Stimulated activated CD4-positive, alpha-beta T cell treated with anti-CD3 and anti-CD28 coated beads, TNF-alpha, amount 100 ng/mL, for 4 hours (primary cell): ENCODE measurements at places on chromosomes 7 and 10.

DNA sequence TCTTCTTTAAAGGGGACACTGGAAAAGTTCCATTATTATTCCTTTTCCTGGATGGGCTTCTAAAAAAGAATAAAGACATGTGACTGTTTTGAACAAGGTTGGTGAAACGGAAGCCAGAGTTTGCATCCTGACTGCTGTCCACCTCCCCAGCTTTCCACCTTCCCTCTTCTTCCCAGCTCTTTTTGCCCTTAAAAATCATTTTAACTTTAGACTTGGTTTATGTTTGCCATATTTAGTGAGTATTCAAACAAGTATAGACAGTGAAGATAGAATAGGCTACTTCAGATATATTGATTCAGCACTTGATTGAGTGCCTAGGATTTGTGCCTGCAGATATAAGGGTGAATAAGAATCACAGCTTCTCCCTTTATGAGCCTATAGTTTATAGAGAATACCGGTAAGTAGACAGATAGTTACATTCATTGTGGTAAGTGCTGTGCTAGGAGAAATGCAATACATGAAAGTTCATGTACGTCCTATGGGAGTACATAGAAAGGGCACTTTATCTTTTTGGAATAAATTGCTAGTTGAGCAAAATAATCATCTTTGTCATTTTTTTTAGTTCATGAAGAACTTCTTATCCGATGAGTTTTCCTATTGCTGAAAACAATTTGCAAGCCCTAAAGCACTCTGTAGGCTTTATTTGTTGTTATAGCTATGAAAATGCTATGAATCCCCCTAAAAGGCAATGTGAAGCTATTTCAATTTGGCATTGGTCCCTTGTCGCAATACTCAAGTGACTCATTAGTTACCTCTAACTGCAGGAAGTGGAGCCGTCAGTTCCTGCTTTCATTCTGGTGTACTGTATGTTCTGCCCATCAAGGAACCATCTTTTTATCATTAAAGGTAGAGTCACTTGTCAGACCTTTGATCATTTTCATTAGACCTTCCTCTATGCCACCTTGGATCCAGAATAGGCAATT lies 57.2 kb upstream of the STRIP2 start:
- no peak for DNase-seq

DNA sequence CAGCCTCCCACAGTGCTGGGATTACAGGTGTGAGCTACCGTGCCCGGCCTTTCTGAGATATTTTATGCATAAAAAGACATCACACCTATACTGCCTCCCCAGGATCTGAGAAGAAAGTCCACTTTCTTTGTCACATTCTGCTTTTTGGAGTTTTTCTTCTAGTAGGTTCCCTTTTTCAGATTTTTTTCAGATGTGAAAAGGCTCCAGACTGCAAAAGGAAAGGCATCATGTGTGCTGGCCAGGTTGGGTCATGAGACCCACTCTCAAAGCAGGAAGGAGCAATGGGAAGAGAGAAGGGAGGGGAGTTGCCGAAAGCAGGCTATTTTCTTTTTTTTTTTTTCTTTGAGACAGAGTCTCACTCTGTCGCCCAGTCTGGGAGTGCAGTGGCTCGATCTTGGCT lies 10.8 kb downstream of the BLVRA start:
- no peak for DNase-seq

GRCh38 chr7:6116211-6116610 lies 85.0 kb downstream of the ANKRD61 start:
- DNase-seq = no peak

DNA sequence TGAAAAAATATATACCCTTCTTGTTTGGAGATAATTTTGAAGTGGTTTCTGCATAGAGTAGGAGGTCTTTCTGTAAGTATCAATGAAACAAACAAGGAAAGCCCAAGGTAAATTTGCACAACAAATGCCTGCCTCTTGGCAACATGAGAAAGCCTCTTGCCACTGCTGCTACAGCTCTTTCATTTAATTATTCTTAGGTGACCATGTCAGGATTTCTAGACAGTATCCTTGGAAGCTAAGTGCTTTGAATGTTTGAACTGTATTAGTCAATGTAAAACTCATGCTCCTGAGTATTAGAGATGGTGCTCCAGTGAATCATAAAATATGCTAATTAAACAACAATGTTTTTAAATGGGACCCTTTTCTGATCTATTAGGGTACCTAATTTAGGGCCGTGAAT lies 81.2 kb upstream of the ITGB1 start:
- DNase-seq = no peak

GRCh38 chr10:86709396-86710185 lies 41.3 kb downstream of the LDB3 start:
- DNase-seq = no peak

DNA sequence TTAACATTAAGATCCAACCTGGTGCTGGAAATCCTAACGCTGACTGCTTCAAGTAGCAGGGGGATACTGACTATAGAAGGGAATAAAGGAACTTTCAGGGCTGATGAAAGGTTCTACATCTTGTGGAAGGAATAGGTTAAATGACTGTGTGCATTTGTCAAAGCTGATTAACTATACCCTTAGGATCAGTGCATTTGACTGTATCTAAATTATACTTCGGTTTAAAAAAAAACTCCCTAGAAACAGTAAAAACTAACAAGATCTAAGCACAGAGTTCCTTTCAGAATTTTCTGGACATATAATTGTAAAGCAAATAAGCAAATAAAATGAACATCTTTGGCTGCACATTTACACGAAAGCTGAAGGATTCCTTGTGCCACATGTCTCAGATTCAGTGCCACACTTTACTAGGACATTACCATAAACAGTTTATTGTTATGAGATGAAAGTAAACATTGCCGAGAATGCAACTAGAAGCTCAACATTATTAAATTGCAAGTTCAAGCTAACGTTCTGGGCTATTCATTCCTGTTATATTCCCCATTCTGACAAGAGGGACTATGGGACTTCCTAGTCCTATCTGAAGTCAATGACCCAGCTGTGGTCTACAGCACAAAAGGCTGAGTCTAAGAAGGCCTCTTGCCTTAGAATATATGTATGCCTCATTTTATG lies 20.7 kb downstream of the ANK3 start:
- DNase-seq = no peak

GRCh38 chr7:1917221-1918062 lies 247.4 kb downstream of the ELFN1 start:
- DNase-seq = no peak

GRCh38 chr10:110353244-110354119 lies 48.8 kb upstream of the SMNDC1 start:
- DNase-seq = no peak

DNA sequence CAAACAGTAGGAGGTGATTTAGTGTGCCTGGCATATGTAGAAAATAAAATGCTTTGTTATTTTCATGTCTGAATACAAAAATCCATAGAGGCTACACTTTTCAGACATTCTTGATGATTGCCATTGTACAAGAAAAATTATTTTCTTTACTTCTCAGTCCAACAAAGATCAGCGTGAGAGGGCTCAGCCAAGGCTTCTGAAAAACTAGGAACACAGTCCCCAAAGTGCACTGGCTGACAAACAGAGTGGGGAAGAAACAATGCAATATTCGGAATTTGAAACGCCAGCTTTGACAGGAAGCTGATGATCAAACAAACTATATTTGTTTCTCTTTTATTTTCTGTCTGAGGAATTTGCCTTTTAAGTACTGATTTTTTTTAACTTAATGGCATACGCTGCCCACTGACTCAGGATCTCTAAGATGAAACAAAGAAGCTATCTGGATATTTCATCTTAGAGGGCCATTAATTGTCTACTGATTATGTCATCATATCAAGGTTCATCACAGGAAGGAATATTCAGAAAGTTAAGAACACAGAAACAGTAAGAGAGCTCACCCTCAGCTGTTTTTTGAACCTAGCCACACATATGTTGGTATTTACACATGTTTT lies 197.0 kb upstream of the INHBA start:
- DNase-seq = no peak

DNA sequence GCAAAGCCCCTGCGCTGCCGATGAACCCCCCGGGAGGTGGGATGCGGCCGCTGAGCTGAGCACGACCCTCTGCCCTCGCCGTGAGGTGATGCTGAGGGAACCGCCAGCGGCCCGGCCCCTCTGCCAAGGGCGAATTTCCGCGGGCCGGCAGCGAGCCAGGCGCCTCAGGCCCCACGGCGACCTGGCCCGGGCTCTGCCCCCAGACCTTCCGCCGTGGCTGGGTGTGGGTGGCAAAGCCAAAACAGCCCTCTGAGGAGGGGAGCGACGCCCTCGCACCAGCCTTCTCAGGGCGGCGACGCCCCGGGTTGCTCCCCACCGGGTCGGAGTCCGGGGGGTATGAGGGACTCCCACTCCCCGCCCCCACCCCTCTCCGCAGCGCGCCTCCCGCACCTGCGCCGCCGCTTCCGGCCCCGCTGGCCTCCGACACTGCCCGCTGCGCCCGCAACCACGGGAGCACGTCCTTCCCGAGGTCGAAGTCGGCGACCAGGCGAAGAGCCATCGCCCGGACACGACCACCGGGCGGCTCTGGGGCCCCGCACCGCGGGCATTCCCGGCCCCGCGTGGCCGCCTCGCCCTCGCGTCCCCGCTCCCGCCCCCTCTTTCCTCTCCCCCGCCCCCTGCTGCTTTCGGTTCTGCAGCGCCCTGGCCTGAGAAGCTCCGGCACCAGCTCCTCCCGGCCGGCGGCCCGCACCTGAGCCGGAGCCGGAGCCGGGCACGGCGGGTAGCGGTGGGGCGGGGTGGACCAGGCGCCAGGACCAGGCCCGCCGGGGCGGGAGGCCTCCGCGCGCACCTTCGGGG lies at the start of gene GSAP:
TSS of gene GSAP (minus strand) at position 527 of the 798 bp plus-strand sequence. CDS start at position 499, 28 bp downstream.
- DNase-seq = peak; percentile 23

GRCh38 chr7:144174613-144175012 lies 8.7 kb upstream of the CTAGE4 start:
- DNase-seq = no peak

- DNase-seq = no peak
Measured at GRCh38 chr7:92253251-92253650, 7.5 kb downstream of the ANKIB1 start.

DNA sequence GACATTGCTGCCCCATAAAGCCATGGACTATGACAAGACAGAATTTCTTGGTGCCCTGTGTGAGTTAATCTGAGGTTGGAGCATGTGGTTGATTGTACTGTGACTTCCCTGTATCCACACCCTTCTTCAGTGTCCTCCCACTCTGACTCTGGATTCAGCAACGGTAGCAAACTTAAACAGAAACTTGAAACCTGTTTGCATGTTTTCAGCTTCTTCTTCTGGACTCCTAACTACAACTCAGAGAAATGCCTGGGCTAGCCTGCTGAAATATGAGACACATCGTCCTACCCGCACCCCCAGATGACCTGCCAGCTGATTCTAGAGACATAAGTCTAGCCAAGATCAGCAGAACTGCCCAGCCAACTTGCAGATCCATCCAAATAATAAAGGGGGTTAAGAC lies 78.4 kb downstream of the IPMK start:
- DNase-seq = no peak

DNA sequence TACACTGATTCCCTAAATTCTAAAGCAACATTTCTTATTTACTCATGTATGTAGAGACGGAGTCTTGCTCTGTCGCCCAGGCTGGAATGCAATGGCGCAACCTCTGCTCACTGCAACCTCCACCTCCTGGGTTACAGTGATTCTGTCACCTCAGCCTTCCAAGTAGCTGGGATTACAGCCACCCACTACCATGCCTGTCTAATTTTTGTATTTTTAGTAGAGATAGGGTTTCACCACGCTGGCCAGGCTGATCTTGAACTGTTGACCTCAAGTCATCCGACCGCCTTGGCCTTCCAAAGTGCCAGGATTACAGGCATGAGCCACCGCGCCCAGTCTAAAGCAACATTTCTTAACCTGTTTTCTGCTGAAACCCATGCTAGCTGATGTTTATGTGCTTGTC lies 227.6 kb upstream of the PLXDC2 start:
- no peak for DNase-seq

GRCh38 chr7:2399848-2400587 lies 3.4 kb upstream of the CHST12 start:
- no peak for DNase-seq

DNA sequence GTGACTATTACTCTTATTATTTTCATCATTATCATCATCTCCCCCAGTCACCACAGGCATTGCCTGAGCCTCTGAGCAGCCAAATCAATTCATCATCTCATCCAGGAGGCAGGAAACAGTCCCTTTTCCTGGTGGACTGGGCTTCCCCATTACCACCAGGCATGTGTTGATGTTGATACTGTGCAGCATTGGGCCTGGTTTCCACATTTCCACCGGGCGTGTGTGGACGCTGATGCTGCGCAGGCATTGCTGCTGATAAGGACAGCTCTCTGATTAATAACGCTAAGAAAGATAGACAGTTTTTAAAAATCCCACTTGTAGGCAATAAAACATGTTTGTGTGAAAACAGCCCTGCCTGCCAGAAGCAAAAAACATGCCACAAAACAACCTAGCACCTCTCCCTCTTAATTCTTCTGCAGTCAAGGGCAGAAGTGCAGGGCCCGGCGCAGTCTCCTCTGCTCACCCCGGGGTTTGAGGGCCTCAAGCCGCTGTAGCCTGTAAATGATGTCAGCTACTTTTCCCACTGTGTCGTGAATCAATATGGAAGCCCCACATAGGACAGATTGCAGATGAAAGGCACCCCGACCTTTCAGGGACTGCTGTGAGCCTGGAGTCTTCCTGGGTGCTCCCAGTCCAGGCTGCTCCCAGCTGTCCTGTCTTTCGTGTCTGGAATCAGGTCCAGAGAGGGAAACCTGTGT lies 216.0 kb downstream of the WDR37 start:
- no peak for DNase-seq

DNA sequence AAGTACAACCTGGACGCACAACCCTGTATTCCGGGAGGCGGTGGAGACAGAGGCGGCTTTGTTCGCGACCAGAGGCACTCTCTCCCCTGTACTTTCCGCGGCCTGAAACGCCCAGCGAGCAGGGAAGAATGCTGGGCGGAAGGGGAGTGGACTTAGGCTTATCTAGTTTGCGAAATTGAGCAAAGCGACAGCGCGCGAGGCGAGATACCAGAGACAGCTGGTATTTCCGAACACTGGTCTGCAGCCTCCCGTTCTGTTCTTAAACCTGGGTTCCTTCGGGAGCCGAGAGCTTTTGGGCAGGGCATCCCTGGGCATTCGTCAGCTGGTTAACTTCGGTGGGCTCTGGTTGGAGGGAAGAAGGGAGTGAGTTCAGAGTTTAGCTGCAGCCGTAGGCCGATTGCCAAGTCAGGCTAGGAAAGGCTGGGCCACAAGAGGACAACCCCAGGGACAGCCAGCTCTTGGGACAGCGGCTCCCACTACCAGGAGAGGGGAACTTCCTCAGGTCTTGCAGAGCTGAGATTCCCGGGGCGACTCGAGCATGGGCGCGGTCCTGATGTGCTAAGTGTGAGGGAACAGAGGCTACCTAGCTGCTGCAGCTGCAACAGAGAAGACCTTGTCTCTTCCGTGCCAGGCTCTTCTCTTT lies 3.9 kb downstream of the HMX3 start:
- no peak for DNase-seq
